ENCODE measurements at places on chromosomes 5 and 9. TPM values are rescaled to one million over a fixed set of nuclear protein-coding genes. Genes with fewer than 3 reads are reported as not detected.

The SAXO1 gene
- not detected for total RNA-seq

The RRAGA gene
- total RNA-seq, result 66.8 TPM

The WDR31 gene
- total RNA-seq, result 0.99 TPM

The MCCC2 gene
- 30.8 TPM for total RNA-seq

The GDF9 gene
- 0.35 TPM for total RNA-seq

The SOWAHA gene
- total RNA-seq, result not detected

The SHOC1 gene
- not detected for total RNA-seq

The CCNJL gene
- 23.2 TPM for total RNA-seq

The CDH12 gene
- not detected for total RNA-seq

The SRA1 gene
- 38.4 TPM for total RNA-seq
